Lung microvascular endothelial cell (primary cell): ENCODE measurements at places on chromosomes 1 and 21.

DNA sequence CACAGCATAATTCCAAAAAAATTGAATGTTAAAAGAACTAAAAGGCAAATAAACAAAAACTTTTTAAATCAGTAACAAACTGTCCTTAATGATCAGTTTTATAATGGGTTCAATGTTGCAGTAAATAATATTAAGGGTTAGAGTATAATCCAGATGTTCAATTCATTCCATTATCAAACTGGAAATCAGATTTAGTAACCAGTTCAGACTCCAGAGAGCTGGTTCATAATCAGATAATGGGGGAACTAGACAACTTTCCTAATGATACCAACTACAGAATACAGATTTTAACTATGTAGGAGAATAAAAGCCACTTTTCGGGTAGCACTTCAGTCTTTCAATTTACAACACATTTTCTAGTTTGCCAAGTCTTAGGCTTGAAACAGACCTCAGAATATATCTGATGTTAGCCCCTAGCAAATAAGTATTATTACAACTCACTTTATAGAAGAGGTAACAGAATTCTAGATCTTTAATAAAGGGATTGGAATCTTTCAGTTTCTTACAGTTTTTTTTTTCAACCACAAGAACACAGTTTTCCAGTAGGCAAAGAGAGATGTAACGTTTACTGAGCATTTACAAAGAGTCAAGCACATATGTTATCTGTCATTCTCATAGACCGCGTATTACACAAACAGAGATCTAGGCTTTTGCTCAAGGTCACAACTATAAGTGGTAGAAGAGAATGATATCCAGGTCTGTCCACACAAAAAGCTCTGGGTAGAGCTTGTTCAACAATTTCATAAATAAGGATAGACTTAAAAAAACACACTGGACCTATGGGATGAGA, 1.9 kb upstream of the DCAF6 start:
- no peak for DNase-seq

- DNase-seq, result no peak
Observed at GRCh38 chr1:209685821-209686220, 10.6 kb downstream of the G0S2 start.

- no peak for DNase-seq
Observed at GRCh38 chr1:225548140-225548857, 104.6 kb downstream of the ENAH start.

- no peak for DNase-seq
Observed at GRCh38 chr1:160307118-160307791, 22.3 kb upstream of the PEX19 start.

GRCh38 chr1:160708118-160708517, 3.5 kb downstream of the CD48 start:
- no peak for DNase-seq

GRCh38 chr21:45876381-45877170, 105.0 kb upstream of the COL6A1 start:
- DNase-seq, result peak; percentile 12

DNA sequence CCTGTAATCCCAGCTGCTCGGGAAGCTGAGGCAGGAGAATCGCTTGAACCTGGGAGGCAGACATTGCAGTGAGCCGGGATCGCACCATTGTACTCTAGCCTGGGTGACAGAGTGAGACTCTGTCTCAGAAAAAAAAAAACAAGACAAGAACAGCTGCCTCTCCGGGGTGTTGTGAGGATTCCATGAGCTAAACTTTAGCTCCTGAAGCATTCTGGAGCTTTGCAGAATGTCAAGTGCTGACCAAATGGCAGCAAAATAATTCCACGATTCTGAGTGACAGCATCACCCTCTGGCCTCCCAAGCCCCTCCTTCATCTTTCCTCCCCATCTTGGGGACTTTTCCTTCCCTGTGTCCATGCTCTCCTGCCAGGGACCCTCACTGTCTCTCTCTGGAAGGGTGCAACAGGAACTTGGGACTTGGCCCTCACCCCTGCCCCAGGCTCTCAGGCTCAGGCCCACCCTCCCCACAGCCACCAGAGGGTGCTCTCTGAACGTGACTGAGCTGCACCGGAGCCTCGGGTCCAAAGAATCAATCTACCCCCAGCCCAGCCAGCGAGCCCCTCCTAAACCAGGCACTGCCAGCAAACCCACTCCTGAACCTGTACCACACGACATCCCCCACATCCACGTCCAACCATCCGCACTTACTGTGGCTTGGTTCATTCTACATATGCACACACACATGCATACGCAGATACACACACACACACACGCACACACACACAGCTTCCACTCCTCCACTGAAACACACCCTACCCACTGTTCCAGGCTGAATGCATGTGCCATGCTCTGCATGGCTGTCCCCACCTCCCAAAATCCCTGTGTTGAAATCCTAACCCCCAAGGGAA, 45.7 kb downstream of the ACOT7 start:
- peak; percentile 77 for DNase-seq

GRCh38 chr21:33205476-33205875, 24.3 kb upstream of the IFNAR2 start:
- no peak for DNase-seq

- DNase-seq, result no peak
Observed at GRCh38 chr1:2472109-2472508, 4.0 kb upstream of the PLCH2 start.

DNA sequence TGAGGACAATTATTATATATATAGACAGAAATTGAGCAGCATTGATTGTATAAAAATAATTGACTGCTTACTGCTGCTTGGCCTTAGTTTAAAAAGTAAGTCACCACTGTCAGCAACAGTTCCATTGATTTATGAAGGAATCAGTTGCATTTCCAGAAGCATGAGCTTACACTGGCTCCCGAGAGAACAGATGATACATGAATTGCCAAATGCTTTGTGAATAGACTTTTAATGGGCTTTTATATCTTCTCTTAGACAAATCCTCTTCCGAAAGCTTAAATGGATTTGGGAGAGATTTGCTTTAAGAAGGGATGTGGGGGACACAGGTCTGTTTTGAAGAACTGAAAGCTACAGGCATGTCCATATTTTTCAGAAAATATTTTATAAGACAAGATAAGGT, 7.5 kb downstream of the FHAD1 start:
- no peak for DNase-seq

GRCh38 chr1:177690996-177691395, 278.9 kb downstream of the SEC16B start:
- no peak for DNase-seq

- no peak for DNase-seq
Observed at GRCh38 chr1:241203817-241204216, 153.2 kb downstream of the RGS7 start.
